ENCODE measurements at places on chromosomes 6 and 20. TPM values are rescaled to one million over a fixed set of nuclear protein-coding genes. Genes with fewer than 3 reads are reported as not detected.

GRCh38 chr6:157753291-157753690 is 69.8 kb upstream of the SNX9 start:
- no peaks in the 10 kb centered on the region for H3K36me3 ChIP-seq
- H3K4me3 ChIP-seq: no peak overlapping the region
- H3K27ac ChIP-seq: no peak overlapping the region
- no peaks in the 10 kb centered on the region for H3K27me3 ChIP-seq
- H3K4me1 ChIP-seq: peaks cover 21% of the 10 kb centered on the region
- DNase-seq: no peak

- no peaks in the 10 kb centered on the region for H3K36me3 ChIP-seq
- H3K27ac ChIP-seq: no peak overlapping the region
- H3K4me3 ChIP-seq: no peak overlapping the region
- DNase-seq: no peak
- H3K27me3 ChIP-seq: no peaks in the 10 kb centered on the region
These were observed 97.2 kb downstream of the MAP3K4 start for GRCh38 chr6:161088676-161089328.

The GPRC6A gene
- 0.81 TPM for total RNA-seq

- no peak for DNase-seq
- no peak overlapping the region for H3K4me3 ChIP-seq
- no peak overlapping the region for H3K27ac ChIP-seq
- peaks cover 13% of the 10 kb centered on the region for H3K4me1 ChIP-seq
These were observed 5.3 kb upstream of the UBD start for GRCh38 chr6:29564875-29565274.

The ADAM33 gene
- 0.12 TPM for total RNA-seq

DNA sequence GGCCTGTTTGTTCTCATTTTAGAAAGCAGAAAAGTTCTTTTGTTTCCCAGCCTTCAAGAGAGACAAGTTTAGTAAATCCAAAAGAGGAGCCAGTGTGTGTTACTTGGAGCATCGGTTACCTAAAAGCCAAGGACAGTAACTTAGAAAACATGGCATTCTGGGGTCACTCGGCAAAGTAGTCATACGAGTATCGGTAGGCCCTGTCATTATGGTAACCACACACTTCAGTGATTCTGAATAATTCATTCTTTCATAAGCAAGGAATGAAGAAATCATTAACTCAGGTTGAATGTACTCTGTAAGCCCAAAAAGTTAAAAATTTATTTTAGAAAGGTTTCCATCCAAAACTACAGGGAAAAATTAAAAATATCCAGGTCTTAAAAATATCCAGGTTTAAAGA is 34.0 kb downstream of the CNKSR3 start:
- H3K36me3 ChIP-seq: peaks cover 4% of the 10 kb centered on the region
- peaks cover 9% of the 10 kb centered on the region for H3K4me1 ChIP-seq
- H3K4me3 ChIP-seq: no peak overlapping the region
- no peak overlapping the region for H3K27ac ChIP-seq

- H3K27ac ChIP-seq: peak overlapping the region; percentile 23
- H3K4me1 ChIP-seq: peaks cover 54% of the 10 kb centered on the region
- peak; percentile 42 for DNase-seq
- no peaks in the 10 kb centered on the region for H3K36me3 ChIP-seq
These were observed 14.8 kb upstream of the SCGN start for GRCh38 chr6:25637211-25637610.

Measured in Caco-2 (cell line).